ENCODE measurements at places on chromosomes 1 and 21.

GRCh38 chr1:55916481-55916880 lies 662.9 kb downstream of the PLPP3 start:
- DNase-seq = no peak

- no peak for DNase-seq
These were observed 49.2 kb upstream of the EDN2 start for GRCh38 chr1:41533731-41534080.

GRCh38 chr1:39420493-39420892 lies 70.9 kb upstream of the BMP8A start:
- no peak for DNase-seq

DNA sequence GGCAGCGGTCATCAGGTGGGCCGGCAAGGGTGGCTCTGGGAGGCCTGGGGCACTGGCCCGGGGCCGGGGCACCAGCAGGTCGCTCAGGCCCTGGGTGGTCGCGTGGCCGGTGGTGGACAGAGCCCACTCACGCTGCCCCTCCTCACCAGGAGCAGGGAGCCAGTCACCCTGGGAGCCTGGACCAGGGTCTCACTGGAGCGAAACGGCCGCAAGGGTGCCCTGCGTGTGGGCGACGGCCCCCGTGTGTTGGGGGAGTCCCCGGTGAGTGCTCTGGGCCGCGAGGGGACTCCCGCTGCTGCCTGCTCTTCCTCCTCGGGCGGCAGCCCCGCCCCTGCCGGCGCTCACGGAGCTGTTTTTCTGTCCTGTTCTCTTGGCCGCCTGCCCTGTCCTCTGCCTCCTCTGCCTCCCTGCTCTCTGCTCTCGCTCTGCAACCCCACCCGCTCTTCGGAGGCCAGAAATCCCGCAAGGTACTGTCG lies 23.5 kb downstream of the RNF223 start:
- no peak for DNase-seq

- no peak for DNase-seq
These were observed 33.2 kb upstream of the FNBP1L start for GRCh38 chr1:93414749-93415148.

DNA sequence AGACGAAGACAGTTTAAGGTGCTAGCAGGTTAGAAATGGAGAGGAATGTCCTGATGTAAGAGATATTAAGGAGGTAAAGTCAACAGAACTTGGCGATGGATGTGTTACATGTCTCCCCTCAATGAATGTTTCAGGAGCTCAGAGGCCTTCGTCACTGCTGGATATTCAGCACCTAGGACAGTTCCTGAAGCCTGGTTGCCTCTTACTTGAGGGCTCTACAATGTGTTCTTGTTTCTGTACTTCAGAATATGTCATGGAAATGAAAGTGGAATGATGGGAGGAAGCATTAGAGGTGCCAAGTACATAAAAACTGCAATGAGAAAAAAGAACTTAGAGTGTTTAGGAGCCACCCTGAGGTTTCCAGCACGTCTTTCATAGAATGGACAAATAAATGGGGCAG lies 17.7 kb downstream of the TNR start:
- no peak for DNase-seq

- DNase-seq = no peak
These were observed 64.8 kb downstream of the PEX14 start for GRCh38 chr1:10539411-10540043.

DNA sequence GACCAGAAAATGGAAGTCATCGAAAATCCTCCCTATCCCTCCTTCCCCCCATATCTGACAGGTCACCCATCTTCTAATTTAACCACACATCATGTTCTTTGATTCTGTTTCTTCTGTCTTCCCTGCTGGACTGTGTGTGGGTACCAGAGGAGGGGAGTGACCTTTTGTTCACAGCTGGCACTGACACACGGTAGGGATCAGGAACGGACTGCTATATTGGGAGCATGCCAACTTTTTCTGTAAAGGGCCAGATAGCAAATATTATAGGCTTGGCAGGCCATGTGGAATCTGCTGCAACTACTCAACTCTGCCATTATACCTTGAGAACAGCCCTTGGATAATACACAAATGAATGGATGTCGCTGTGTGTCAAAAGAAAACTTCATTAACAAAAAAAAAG lies 7.5 kb upstream of the TOMM20 start:
- no peak for DNase-seq

- DNase-seq = no peak
These were observed 38.3 kb upstream of the F3 start for GRCh38 chr1:94579876-94580294.

GRCh38 chr1:231576804-231577718 lies 48.6 kb downstream of the TSNAX start:
- DNase-seq = no peak

GRCh38 chr1:204735042-204735441 lies 49.5 kb upstream of the LRRN2 start:
- DNase-seq = no peak

DNA sequence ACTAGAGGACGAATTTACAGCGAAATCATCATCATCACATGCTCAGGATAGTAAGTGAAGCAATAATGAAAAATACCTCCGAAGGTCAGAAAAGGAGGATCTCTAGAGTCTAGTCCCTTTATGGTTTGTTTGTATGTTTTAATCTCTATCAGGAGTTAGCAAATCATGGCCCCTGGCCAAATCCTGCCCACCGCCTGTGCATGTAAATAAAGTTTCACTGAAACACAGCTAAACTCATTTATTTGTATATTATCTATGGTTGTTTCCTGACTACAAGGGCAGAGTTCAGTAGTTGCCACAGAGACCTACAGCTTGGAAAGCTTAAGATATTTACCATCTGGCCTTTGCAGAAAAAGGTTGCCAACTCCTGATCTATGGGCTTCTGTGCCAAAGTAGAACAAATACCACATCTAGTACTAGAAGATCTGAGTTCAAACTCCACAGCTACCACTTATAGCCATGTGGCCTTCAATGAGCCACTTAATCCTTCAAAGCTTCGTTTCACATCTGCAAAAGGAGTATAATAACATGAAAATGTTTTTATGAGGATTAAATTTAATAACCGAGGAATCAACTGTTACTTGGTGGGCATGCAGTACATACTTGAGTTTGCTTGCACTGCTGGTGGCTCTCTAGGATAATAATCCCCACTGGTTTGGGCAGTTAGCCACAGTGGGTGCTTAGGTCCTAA lies 94.0 kb upstream of the KIF26B start:
- no peak for DNase-seq

- DNase-seq = no peak
These were observed 14.4 kb downstream of the FRRS1 start for GRCh38 chr1:99751877-99752504.

GRCh38 chr1:85216697-85217096 lies 15.9 kb upstream of the SYDE2 start:
- no peak for DNase-seq

DNA sequence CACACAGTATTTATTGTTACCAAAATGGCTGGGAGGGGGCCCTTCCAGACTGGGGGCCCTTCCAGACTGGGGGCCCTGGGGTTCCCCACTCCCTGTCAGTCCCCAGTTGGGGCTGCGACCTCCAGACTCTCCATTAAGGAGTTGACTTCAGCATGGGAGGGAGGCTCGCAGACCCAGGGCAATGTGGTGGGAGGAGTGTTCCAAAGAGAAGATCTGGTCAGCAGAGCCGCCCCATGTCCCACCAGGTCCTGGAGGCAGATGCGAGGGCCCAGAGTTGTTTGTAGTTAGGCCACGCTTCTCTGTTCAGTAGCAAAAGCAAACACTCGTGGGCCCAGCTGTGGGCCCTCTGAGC lies 285.5 kb downstream of the LRRC40 start:
- DNase-seq = no peak

DNA sequence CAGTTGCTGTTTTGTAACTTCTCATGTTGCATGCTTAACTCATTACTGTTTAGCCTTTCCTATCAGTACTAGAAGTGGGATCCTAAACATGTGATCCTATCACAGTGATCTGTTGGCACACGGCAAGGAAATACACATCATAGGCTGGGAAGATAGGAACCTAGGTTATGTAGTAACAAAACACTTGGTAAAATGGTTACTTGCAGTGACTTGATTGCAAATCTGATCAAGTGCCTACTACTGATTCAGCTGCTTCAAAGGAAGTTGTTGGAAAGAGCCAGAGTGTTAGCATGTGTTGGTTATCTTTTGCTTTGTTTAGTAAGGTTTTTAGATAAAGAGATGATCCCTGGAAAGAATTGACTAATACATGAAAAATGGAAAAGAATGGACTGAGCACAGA lies 8.9 kb upstream of the VASH2 start:
- DNase-seq = no peak

GRCh38 chr1:170131984-170132383 lies 13.8 kb upstream of the NTMT2 start:
- DNase-seq = no peak

- DNase-seq = no peak
These were observed 5.9 kb downstream of the NID1 start for GRCh38 chr1:236059011-236059410.

GRCh38 chr1:22860883-22861385 lies 111.7 kb downstream of the LACTBL1 start:
- DNase-seq = no peak

DNA sequence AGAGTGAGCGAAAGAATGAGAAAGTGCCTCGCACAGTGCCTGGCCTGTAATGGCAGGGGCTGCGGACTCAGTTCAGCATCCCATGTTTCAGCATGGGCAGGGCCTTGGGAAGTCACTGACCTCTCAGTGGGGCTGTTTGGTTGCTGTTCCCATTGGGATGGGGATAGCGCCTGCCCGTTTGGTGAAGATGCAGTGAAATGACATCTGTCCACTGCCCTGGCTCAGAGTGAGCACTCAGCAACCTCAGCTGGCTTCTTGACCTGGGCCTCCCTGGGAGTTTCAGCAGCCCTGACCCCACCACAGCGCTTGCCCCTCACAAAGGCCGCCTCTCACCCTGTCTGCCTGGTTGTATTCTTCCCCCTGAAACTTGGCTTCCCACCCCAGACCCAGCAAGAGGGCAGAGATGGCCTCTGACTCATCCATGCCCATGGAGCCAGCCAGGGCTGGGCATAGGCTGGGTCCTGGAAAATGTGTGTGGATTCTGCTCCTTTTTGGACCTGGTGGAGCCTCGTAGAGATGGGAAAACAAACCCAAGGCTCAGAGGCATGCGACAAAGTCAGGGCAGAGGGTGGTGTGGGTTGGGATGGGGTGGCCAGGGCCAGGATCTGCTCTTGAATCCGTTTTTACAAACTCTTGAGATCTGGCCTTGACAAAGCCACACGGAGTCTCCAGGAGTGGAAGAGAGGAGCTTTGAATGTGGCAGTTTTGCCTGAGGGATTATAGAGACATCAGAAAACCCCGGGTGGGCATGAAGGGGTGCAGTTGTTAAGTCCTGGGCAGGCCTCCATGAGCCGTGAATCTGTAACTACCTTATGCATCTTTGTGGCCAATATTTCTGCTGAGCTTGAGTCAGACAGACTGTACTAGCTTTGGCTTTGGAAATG lies 1.2 kb downstream of the XKR8 start:
- no peak for DNase-seq

- no peak for DNase-seq
These were observed 17.5 kb upstream of the LAMTOR5 start for GRCh38 chr1:110424699-110425611.

DNA sequence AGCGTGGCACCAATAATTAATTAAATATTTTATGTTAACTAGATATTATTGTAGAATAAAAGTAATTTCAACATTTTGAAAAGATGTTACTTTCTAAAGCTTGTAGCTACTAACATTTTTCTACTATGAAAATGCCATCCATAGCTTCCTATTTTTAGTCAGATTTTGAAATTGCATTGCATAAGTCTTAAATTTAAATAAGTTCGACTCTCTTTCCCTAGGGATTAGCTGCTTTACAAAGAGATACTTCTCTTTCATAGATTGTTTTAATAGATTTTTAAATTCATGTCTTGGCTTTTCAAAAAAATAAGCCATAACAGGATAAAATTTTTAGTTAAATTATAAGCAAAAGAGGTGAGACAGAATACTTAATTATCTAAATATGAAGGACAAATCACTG lies 1279.6 kb downstream of the KCNT2 start:
- no peak for DNase-seq

DNA sequence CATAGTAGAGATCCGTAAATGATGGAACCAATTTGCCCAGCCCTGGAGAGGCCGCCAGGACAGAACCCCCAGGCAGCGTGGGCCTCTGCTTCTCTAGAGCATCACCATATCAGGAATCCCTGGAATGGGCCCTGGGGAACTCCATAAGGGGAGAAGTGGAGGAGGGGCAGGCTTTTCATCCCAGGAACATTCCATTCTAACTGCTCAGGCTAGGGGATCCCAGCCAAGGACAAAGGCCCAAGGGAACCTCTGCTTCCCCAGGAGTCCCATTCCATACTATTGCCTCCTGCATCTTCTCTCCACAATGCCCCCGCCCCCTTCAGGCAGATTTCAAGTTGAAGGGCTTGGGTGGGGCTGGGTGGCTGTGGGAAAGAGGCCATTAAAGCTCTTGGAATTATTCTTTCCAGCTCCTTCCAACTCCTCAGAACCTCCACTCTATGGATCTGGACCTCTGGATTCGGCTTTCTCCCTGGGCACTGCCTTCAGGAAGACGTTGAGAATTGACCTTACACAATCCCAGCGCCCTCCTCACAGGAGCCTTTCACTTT lies 6.0 kb downstream of the TRNP1 start:
- DNase-seq = no peak

DNA sequence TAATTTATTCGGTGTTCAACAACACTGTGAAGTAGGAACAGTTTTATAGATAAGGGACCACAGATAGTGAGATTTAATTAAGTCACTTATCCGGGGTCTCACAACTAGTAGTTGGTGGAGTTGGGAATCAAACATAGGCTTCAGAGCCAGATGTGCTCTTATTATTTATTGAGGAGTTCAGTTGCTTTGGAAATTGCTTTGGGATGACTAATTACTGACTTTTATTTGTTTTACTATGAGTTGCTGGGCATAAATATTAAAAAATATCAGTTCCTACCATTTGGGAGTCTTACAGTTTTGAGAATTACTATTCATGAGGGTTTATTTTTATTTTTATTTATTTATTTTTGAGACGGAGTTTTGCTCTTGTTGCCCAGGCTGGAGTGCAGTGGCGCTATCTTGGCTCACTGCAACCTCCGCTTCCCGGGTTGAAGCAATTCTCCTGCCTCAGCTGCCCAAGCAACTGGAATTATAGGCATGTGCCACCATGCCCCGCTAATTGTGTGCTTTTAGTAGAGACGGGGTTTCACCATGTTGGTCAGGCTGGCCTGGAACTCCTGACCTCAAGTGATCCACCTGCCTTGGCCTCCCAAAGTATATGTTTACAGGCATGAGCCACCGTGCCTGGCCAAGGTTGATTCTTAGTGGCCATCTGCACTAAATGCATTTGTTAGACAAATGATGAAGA lies 27.7 kb downstream of the THRAP3 start:
- DNase-seq = no peak

Measured in activated CD8-positive, alpha-beta memory T cell treated with anti-CD3 and anti-CD28 coated beads, Interleukin-2, amount 50 U/mL, for 4 hours (primary cell).